ENCODE measurements at places on chromosomes 4 and X.

GRCh38 chrX:139093201-139093600 is 381.7 kb upstream of the FGF13 start:
- DNase-seq, result no peak

GRCh38 chr4:3791910-3792542 is 25.8 kb downstream of the ADRA2C start:
- DNase-seq, result no peak

DNA sequence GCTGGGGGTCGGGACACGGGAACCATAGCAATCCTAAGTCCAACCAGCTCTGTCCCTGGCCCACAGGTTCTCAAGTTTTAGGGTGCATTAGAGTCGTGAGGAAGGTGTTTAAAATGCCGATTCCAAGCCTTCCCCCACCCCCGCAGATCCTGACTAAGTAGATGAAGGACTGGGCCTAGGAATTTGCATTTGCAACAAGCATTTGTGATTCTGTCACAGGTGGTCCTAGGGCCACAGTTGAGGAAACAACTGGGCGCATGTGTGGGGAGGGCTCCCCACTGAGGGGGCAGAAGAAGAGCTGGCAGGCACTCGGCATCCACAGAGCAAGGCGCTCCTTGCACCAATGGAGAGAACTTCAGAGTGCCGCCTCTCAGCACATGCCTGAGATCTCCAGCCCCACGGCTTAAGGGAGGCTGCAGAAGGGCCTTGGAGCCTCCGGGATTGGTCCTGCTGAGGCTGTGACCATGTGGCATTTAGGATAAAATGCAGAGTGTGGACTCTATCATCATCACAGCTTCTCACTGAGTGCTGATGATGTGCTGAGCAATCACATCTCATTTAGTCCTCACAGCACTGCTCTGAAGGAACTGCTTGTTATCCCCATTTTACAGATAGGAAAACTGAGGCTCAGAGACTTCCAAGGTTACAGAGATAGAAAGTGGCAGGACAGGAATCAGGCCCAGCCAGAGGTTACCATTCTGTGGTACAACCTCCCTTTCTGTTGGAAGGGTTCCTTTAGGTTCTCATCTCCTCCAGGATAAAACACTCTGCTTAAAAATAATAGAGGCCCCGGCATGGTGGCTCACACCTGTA is 16.7 kb downstream of the SEL1L3 start:
- DNase-seq, result no peak

DNA sequence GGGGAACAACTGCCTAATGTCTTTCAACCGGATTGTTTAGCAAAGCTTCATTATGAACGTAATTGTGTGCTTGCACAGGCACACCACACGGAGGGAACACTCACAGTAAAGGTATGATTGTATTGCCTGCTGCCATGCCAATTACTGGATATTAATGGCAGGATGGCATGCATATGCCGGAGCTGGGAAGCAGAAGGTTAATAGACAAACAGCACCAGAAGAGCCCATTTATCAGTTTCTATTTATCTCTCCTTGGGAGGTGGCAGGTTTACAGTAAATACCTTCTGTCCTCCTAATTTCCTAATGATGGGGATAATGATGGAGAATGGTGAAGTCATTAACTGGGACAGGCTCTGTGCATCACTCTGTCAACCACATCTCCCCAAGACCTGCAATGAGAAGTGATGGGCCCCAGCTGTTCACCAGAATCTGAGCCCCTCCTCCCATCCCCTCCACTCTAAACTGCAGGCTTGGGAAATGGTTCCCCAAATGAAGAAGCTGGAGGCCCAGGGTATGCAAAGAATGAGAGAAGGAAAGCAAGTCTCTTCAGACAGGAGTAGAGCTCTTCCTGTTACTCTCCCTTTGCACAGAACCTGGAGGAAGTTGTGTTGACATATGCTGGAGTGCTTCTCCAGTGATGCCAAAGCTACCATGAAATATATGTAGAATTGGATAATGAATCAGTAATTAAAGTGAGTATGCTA is 160.8 kb downstream of the NAA11 start:
- DNase-seq, result no peak

- DNase-seq, result no peak
These were observed 19.3 kb upstream of the ZNF81 start for GRCh38 chrX:47817421-47817820.

DNA sequence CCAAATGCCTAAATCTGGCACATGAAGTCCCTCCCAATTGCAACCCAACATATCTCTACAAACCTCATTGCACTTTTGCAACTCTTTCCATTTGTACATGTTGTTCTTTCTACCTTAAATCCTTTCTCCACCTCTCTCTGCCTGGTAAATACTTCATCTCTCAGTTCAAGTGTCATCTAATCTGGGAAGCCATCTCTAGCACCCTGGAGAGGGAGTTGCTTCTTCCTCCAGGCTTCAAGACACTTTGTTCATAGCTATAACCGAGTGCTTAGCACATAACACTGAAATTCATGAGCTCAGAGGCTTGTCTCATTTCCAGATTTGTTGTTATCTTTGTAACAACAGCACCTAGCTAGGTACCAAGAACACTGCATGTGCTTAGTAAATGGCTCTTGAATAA is 114.8 kb upstream of the NAP1L5 start:
- no peak for DNase-seq

DNA sequence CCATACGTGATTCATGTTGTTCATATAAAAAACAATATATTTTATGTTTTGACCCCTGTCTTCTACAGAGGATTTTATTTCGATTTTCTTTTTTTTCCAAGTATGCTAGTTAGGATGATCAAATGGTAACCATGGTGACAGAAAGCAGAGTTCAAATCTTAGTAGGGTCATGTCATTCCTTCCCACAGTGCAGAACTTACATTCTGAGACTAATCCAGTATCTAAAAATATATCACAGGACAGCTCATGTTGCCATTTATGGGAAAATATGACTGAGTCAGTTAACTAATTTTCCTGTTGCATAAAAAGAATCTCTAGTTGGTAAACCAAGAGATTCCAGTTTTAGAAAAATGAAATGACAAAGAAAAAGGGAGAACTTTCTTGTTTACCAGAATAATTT is 209.5 kb downstream of the PARM1 start:
- DNase-seq, result no peak

DNA sequence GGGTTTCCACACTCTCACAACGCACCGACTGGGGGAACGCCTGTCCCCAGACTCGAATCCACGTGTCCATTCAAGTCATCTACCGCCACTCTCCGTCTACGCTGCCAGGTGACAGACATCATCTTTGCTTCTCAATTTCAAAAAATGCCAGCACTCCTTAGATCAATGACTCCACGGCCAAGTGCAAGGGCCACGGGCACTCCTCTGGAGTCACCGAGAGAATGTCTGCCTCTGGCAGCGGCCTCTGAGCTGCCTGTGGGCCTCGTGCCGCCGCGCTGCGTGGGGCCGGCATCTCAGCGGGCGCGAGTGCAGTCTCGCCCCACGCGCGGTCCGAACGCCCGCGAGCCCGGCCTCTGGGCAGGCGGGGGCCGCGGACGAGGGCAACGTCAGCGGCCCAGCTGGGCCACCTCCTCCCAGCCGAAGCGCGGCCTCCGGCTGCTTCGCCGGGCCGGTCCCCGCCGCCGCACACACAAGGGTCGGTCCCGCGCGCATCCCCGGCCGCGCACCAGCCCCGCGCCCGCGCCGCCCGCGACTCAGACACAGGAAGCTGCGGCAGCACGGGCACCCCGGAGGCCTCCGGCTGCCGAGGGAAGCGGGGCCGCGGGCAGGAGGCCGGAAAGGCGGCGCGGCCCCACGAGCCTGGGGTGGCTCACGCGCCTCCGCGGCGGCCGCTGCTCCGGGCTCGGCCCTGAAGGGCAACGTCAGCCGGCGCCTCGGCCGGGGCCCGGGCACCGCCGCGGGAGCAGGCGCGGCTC is 450 bp downstream of the ACSL1 start:
- DNase-seq, result no peak

- DNase-seq, result no peak
These were observed 453.9 kb upstream of the ZFP42 start for GRCh38 chr4:187541666-187542065.

Measured in ureter (tissue), 1 donor.